KBM-7 (cell line): ENCODE measurements at places on chromosomes 13 and 19.
A peak's percentile ranks its signal among the peaks of the same experiment; 100 is the strongest.

- DNase-seq, result peak; percentile 81
Observed at GRCh38 chr19:35977446-35978222, 17.4 kb upstream of the SDHAF1 start.

- no peak for DNase-seq
Observed at GRCh38 chr13:110250258-110250891, 56.6 kb downstream of the COL4A1 start.

DNA sequence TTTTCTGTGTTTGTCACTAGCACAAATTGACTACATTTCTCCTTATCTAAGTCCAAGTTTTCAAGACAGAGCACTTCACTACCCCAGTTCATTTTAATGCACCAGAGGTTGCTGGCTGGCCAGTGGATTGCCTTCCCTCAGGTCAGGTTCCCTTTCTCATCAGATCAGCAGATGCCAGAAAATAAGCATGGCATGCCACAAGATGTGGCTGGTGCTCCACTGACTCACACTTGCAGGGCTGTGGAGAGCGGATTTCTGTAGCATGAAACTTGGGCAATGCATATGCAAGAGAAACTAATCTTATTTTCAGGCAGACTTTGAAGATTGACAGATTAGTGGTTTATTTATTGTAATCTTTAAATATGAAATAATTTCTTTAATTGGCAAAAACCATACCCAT is 79.5 kb downstream of the RUBCNL start:
- DNase-seq, result no peak

DNA sequence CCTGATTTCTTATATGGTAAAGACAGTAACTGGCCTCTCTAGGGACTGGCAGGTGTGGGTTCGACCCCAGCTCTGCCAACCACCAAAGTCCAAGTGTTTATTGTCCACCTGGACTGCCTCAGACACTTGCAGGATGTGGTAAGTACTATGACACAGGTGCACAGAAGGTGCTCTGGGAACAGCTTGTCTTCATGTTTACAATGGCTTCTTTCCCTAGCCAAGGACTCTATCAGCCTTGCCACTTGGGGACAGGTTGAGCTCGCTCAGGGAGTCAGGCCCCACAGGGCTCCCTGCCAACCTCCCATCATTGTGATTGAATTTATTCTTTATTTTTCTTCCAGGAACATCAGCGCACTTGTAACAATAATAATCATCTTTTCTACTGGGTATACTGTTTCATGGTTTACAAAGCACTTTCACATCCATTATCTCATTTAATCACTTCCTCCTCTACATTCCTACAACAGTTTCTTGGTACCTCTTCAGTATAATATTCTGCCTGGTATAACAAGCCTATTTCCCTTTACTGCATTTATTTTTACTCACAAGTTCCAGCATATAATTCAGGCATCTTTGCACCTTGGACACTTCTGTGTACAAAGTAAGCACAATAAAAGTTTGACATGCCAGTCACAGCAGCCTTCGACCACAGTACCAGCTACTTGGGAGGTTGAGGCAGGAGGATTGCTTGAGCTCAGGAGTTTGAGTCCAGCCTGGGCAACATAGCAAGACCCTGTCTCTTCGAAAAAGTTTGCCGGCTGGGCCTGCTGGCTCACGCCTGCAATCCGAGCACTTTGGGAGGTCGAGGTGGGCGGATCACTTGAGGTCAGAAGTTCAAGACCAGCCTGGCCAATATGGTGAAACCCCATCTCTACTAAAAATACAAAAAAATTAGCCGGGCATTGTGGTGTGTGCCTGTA is 24.2 kb upstream of the GATAD2A start:
- no peak for DNase-seq

DNA sequence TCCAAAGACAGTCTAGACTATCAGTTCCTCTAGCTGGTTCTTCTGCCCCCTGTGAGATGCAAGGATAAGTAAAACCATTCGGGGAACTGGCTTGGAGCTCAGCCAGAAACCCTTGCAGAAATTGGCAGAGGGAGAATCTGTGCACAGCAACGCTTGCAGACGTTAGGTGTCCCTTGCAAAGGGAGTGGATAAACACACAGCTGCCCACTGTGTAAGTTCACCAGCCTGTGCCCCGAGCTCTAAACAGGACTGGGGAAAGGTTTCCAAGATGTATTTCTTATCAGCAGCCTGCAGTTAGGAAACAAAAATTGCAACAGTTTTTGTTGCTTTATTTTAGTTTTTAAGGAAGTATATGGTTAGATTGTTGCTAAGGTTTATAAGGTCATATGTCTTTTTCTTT is 19.0 kb upstream of the ADGRE1 start:
- DNase-seq, result peak; percentile 73

DNA sequence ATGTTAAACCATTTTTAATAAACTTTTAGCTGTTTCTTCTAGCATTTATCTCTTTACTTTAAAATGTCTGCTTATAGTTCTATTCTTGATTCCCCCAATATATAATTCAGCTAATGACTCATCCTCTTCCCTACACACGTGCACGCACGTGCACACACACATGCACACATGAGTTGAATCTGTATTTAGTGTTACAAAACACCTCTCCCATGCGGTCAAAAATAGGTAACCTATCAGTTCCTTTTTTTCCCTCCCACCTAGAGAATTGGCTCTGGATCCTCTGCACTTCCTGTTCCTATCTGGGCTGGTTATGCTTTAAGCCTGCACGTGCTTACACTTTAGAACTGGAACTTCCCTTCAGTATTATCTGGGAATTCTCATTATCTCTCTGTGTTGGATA is 144.1 kb downstream of the PAN3 start:
- peak; percentile 66 for DNase-seq

DNA sequence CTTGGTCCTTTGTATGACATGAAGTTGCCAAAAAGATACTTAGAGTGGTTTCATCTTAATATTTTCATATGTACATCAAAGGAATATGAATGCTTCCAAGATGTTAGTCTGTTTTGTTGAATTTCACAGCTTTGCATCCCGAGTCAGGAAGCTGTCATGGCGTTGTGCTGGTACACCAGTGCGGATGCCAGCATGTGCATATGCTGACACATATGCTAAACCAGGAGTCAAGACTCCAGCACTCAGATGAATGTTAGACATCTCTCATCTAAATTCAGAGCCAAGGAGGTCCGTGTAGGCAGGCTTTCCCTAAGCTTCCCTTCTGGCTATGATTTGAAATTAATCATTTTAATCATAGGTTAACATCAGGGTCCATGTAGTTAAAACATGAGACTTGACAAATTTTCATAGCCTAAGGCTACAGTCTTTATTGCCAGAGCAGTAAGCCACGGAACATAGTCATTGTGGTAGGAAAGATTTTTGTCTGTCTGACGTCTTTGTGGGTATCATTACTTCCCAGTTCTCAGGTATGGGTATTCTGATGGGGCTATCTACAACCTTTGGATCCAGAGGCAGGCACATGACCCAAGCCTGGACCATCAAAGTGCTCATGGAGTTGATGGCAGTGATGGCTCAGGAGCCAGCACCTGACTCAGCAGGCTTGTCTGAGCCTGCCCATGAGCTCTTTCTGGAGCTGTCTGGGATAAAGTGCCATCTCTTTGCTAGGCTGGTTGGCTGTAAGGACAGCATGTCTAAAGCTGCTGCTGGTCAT is 246.1 kb downstream of the KCNRG start:
- no peak for DNase-seq
